ENCODE measurements at places on chromosomes 4 and X.

- DNase-seq = no peak
Observed at GRCh38 chr4:22454955-22455354, 60.9 kb downstream of the ADGRA3 start.

GRCh38 chrX:132491191-132491590 is 2.4 kb upstream of the MBNL3 start:
- DNase-seq = peak; percentile 90

DNA sequence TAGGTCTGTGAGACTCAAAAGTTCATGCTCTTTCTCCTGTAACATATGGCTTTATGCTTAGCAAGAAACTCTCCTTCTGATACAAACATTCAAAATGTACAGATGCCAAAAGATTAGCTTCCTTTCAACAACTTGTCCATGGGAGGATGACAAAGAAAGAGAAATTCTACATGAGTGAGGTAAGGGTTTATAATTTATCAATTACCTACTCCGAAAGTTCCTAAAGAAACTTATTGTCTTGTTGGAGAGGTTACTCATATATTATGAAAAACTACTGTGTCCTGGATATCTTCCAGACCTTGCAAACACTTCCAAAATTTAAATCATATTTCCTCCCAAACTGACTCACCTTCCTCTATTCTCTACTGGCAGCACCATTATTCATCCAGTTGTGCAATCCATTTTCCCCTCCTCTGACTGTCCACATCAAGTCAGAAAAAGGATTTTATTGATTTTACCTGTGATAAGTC is 65.1 kb downstream of the ENPEP start:
- no peak for DNase-seq

- no peak for DNase-seq
Observed at GRCh38 chr4:152115118-152115517, 354.3 kb upstream of the GATB start.

DNA sequence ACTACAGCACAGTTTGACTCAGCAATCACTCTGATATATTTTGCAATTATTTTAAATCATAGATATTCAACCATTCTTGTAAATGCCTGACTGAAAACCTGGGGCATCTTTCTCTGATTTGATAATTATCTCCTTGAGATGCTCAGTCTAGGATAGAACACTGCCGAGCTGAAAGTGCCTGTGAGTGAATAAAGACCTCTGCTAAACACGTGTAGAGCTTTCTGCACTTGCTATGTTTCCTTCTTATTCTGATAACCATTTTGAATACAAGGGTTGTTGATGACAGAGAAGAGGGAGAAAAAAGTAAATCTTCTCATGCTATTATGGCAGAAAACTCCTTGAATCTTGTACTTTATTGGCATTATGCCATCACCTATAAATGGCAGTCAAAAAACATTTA is 1843.4 kb upstream of the IGFBP7 start:
- no peak for DNase-seq

DNA sequence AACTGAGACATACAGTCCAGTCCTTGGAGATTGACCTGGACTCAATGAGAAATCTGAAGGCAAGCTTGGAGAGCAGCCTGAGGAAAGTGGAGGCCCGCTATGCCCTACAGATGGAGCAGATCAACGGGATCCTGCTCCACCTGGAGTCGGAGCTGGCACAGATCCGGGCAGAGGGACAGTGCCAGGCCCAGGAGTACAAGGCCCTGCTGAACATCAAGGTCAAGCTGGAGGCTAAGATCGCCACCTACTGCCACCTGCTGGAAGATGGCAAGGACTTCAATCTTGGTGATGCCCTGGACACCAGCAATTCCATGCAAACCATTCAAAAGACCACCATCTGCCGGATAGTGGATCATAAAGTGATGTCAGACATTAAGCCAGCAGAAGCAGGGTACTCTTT is 20.4 kb upstream of the FRMPD3 start:
- DNase-seq = peak; percentile 53

GRCh38 chr4:95957054-95957453 is 117.2 kb downstream of the PDHA2 start:
- no peak for DNase-seq

DNA sequence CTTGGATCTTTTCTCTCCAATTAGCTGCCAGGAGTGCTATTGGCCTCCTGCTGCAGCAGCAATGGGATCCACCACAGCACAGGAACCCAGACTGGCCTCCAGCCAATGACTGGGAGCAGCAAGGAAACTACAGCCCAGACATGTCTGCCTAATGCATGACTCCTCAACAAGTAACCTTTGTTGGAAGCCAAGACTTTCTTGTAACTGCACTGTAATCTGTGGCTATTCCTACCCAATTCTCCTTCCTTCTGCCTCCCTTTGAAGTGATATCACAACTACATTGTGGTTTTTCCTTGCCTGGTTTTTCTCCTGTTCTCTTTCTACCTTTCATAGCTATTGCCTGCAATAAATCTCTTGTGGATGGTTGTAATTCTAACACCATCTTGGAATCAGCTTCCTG is 39.8 kb downstream of the SNCA start:
- DNase-seq = no peak

DNA sequence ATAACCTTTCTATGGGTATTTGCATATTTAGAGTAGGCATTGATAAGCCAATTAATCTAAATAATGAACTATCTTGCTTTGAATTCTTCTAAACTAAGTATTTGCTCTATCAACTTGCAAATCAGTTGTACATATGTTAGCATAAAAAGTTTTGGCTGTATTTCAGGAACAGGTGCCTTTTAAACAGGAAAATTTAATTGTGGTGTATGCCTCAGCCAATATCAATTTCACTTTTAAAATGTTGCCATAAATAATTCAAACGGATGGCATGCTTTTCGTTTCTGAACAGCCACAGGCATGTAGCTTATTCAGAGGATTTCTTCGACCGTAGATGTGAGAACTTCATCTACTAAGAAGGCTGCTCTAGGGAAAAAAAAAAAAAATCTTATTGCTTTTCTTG is 99.9 kb downstream of the DCLK2 start:
- no peak for DNase-seq

DNA sequence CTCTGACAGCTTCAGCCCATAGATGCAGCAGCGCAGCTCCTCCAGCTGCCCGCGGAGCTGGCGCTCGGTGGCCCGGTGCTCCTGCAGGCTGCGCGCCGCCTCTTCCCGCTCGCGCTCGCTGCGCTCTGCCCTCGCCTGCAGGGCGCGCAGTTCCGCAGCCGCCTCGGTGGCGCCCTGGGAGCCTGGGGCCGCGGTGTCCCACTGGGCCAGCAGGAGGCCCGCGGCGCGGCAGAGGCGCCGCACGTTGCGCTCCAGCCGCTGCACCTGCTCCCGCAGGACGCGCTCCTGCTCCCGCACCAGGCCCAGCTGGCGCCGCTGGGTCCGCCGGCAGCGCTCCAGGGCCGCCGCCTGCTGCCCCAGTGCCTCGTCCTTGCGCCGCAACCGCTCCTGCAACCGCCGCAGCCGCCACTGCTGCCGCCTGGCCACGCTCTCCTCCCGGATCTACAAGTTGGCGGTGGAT is 10.1 kb downstream of the C4orf50 start:
- peak; percentile 37 for DNase-seq

GRCh38 chrX:68999931-69000330 is 165.3 kb downstream of the PJA1 start:
- no peak for DNase-seq
